ENCODE measurements at places on chromosomes 12 and 14.
A peak's percentile ranks its signal among the peaks of the same experiment; 100 is the strongest.

GRCh38 chr12:115752913-115753726 lies 524.4 kb downstream of the MED13L start:
- peak; percentile 32 for DNase-seq

- DNase-seq: no peak
Measured at GRCh38 chr14:35895256-35895655, 69.1 kb downstream of the BRMS1L start.

DNA sequence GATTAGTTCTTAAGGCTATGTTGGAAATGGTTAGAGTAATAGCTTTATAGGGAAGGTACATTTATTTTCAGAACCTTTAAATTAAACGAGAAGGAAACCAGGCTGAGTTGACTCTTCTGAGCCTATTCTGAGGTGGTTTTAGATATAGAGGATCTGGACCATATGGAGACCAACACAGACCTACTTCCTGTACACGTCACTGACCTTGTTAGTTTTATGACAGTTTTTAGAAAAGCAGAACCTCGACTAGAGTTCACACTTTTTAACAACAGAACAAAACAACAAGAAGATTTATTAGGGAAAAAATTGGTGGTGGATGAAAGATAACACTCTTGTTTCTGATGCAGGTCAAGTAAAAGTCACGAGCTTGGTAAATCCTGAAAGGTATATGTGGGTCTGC lies 107.1 kb downstream of the NPAS3 start:
- DNase-seq: no peak

DNA sequence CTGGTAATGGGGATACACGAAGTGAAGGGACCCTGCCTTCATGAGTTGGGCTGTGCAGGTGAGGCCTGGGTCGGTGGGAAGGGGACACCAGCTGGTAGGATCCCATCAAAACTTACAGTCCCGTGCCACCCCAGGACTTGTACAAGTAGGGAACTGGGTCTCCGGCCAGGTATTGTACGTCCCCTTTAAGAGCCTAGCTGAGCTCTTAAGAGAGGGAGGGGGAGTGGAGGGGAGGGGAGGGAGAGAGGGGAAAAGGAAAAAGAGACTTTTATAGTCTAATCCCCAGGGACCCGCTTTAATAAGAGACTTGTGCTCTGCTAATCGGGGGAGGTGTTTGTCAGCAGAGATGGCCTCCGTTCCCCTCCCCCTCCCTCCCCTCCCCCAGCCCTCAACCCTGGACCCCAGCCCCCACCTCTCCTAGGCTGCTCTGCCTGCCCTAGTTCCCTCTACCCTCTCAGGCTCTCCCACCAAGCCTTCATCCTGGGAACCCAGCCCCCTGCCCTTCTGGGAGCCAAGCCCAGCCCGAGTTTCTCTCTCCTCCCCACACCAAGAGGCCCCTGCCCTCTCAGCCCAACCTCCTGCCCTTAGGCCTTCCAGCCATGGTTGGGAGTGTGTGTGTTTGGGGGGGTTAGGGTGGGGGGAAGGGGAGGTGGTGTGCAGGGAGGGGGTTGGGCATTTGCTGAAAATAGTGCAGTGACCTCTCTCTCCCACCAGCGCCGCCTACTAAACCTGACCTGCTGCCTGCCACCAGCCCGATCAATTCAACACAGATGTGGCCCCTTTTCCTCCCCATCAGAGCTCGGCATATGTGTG lies 2.6 kb downstream of the GDF11 start:
- DNase-seq: no peak

GRCh38 chr12:14946162-14946561 lies 7.8 kb upstream of the ERP27 start:
- no peak for DNase-seq

DNA sequence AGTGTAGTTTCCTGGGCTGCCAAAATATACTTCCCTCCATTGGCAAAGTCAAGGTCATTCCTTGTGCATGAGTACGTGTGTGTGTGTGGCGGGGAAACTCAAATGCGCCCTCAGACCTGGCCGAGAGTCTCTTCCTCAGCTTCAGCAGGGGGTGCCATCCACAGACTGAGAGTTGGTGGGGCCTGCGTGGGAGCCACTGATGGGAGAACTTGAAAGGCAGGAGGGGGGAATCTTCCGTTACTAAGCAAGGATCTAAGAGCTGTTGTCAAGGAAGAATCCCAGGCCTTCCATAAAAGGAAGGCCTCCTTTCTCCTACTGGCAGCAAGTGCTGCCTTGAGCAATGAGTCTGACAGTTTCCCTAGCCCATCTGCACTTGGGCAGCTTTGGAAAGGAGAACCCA lies 274.9 kb downstream of the EMP1 start:
- no peak for DNase-seq

DNA sequence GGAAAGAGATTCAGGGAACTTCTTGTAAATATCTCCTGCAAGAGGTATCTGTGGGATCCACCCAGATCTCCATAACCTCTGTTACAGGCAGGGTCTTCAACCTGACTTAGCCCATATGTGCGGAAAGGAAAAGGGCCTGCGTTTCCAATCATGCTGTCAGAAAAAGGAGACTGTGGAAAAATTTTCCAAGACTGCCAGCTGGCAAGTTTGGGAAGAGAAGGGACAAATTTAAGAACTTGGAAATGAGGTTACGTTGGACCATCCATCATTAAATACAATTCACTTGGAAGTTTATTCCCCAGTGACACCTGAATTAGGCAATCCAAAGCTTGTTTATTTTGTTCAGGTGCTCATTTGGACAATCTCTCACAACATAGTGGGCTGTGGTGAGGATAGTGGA lies 13.9 kb downstream of the PTHLH start:
- DNase-seq: no peak

DNA sequence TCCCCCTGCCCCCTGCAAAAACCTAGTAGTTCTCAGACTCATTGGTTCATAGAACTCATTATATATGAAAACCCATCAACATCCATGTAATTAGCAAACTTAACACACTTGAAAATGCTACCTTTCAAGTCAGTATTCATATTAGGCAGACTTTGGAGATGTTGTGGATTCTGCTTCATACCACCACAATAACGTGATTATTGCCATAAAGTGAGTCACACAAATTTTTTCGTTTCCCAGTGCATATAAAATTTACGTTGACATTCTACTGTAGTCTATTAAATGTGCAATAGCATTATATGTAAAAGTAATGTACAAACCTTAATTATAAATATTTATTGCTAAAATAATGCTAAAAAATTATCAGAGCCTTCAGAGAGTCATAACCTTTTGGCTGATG lies 654.0 kb downstream of the DIO2 start:
- DNase-seq: no peak

GRCh38 chr12:6627616-6628015 lies 8.1 kb downstream of the LPAR5 start:
- no peak for DNase-seq

DNA sequence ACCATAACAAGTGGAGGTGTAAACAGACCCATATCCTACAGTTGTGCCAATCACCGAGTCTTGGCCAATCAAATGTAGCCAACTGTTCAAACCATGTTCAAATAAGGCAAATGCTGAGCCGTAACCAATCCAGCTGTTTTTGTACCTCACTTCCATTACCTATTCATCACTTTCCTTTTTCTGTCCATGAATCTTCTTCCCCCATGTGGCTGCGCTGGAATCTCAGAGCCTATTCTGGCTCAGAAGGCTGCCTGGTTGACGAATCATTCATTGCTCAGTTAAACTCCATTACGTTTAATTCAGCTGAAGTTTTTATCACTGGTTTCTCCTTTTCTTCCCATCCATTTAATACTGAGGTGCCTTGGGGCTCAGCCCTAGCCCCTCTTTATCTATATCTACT lies 71.1 kb downstream of the TBC1D30 start:
- no peak for DNase-seq

GRCh38 chr12:68445824-68446223 lies 113.7 kb upstream of the MDM1 start:
- no peak for DNase-seq

GRCh38 chr14:101198398-101199027 lies 295.0 kb upstream of the RTL1 start:
- DNase-seq: no peak

Data from AML-193 (cell line).